ENCODE measurements at places on chromosomes 2 and 18.

DNA sequence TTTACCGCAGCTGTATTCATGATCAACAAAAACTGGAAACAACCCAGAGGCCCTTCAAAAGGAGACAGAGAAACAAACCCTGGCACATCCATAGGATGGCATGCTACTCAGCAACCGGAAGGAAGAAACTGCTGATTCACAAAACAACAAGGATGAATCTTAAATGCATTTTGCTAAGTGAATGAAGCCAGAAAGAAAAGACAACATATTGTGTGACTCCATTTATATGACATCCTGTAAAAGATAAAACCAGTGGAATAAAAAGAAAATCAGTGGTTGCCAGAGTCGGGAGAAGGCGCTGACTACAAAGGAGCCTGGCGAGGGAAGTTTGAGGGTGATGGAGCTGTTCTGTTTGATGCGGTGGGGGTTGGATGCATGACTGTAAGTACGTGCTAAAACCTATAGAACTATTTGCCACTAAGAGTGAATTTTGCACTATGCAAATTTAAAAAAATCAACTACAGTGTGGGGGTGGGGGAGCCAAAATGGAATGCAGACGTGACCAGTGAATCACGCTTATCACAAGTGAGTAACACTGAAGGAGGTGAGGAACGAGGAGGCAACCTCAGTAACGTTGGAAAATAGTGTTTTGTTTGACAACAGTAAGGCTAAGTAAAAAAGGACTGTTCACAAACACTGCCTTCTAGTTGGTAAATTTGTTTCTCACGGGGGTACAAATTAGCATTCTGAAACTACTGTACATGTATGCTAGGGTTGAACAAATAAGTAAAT lies 108.9 kb downstream of the INHBB start:
- DNase-seq: no peak

GRCh38 chr2:68363721-68364120 lies 1.4 kb upstream of the PLEK start:
- no peak for DNase-seq

DNA sequence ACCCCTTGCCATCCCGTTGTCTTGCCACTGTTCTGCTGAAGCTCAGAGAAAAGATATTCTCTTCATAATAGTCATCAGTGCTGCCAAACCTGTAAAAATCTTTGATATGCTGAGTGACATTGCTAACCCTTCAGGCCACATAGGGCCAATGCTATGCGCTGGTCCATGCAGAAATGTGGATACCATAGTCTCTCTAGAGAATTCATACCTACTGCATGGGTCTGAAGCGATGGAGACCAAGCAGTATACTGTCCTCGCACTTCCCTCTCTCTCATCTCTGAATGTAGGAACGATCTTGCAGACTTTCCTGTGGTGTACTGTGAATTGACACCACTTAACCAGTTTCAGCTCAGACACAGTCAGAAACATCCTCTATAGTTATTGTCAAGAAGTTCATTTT lies 17.9 kb upstream of the ANKRD44 start:
- DNase-seq: no peak

DNA sequence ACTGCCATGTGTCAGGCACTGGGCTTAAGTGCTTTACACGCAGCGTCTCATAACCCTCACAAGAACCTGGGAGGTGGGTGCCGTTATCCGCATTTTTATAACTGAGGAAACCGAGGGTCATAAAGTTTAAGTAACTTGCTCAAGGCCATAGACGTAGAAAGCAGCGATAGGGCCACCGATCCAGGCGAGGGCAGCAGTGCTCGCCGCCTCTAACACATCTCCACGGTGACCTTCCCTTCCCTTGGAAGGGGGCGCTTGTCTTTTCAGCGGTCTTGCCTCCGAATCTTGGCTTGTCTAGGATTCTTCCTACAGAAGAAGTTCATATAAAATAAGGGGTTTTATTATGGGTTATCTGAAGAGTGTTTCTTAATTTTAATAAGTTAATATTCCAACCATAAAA lies 186.6 kb downstream of the GBX2 start:
- DNase-seq: no peak

DNA sequence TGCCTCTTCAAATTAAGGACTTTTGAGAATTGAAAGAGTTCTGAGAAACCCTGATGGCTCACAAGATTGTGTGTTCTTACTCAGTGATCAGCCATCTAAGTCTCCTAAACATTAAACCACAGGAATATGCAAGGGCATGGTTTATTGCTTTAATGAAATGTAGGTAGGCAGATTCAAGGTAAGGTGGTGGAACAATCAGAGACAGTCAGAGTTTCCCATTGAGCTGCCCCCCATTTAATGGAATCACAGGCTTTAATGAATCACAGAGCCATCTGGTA lies 107.8 kb upstream of the LRATD1 start:
- DNase-seq: no peak

- DNase-seq: no peak
Observed at GRCh38 chr2:155054712-155055111, 356.2 kb downstream of the KCNJ3 start.

DNA sequence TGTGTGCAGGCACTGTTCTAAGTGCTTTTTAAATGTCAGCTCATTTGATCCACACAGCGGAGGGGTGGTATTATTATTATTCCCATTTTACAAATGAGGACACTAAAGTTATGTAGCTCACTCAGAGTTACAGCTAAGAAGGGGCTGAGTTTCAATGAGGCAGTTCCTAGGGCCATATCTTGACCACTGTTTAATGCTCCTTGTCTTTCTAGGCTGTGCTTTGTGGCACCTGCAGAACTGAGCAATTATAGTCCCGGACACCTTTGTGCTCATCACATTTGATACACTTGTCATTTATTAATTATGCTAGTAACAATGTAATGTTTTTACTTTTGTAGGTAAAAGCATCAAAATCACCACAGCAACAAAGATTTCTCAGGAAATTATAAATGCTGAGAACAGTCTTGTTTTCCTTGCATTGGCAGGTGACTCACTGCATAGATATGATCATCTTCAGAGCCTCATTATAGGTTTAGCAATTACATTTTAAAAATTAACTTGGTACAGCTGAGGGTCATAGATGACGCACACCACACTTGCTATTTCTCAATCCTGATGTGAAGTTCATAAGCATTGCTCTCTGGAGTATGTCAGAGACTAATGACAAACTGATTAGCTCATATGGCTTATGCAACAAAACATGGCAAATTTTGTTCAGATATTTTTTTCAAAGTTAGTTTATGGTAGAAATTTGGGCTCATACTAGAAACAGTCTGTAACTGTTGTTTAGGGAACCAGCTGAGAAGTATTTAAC lies 366.8 kb downstream of the TGIF1 start:
- DNase-seq: no peak

GRCh38 chr18:58861861-58862301 lies 2.8 kb upstream of the ZNF532 start:
- no peak for DNase-seq

GRCh38 chr2:70471129-70471528 lies 82.5 kb downstream of the TGFA start:
- no peak for DNase-seq

DNA sequence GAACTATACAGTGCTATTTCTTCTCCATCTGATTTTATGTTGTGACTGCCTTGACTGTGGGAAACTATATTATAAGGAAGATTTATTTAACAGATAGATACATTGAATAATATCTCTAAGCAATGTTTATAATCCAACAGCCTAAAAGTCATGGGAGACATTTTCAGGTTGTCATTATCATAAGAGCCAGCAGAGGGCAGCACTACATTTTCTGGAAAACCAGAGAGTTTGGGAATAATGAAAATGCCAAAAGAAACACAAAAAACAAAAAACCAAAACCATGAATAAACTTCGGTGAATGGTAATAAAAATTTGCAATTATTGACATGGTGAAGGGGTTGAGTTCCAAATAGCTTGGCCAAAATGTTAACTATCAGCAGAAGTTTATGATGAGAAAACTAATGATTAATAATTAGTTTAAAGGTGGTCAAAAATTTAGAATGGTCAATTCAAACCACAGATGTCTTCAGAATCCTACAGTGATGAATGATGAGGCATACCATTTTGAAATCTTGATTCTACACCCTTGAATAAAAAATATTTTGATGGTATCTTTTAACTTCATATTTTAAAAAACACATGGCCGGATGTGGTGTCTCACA lies 4.7 kb downstream of the EEF1B2 start:
- no peak for DNase-seq

DNA sequence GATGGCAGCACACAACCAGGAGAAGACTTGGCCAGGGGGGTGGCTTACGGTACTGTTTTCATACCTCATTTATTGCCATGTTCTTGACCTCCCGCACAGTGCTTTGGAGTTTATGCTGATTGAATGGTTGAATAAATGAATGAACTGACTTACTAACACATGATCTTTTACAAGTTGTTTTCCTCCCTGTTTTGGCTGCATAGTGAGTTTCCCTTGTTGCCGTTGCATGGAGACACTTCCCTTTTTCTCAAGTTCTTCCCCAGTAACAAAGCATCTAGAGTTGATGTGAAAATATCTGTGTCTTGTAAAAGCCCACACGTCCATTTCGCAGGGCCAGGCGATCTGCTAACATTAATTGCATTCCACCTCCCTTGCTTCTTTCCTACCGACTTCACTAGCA lies 35.7 kb upstream of the RAB1A start:
- no peak for DNase-seq

GRCh38 chr2:39772086-39772811 lies 6.8 kb downstream of the THUMPD2 start:
- no peak for DNase-seq

DNA sequence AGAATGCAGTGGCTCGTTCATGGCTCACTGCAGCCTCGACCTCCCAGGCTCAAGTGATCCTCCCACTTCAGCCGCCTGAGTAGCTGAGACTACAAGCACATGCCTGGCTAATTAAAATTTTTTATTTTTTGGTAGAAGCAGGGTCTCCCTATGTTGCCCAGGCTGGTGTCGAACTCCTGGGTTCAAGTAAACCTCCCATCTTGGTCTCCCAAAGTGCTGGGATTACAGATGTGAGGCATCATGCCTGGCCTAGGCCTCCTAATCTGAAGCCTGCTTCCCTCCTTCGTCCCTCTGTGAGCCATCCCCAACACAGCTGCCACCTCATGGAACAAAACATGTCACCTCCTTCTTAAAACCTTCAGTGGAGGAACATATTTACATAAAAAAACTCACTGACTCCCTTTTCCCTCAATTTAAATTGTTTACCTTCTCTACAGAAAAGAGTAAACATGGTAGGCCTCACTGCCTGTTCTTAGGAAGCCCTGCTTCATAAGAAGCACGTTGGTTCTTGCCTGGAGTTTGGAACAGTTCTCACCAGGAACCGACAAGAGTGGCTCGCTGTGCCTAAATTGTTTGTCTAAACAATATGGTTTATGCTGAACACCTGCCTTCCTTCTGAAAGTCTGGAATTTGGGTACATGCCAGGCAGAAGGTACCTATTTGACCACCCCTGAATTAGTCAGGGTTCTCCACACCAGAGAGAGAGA lies 12.1 kb upstream of the RHOB start:
- no peak for DNase-seq

DNA sequence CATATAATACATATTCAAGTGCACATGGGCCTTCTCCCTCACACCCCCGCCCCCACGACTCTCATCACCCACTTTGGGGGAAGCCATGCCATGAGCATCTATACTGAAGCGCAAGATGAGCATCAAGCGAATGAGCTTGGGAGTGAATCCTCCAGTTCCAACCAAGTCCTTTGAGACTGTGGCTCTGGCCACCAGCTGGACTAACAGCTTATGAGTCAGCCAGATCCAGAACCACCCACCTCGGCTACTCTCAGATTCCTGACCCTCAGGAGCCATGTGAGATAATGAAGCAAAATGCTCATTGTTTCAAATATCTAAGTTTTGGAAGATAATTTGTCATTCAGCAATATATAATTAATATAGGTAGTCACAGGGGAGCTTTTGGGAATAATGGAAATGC lies 22.2 kb upstream of the IL1RL1 start:
- no peak for DNase-seq

DNA sequence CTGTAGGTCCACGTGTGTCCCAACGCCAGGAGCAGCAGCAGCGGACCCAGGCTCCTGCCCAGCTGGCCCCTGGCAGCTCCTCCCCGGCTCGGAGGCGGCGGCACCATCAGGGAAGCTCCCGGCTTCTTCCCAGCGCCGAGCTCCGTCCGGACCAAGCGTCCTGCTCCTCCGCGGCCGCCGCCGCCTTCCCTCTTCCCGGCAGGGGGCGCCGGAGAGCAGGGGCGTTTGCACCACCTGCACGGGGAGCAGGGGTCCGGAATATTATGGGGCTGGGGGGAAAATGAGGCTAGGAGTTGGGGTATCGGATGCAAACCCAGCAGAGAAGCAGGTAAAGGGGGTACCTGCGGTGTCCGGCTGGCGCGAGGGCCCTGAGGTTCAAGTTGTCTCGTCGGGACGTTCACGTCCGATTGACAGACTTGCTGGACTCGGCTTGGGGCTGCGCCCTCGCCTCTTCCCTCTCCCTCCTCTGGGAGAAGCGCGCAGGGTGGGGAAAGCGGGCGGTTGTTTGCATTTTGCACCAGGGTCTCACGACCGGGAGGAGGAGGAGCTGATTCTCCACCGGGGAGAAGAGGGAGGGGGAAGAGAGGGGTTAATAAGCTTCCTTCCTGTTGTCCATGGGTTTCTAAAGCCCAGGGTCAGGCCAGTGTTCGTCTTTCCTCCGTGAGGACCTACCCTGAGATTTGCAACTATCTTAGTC lies at the start of gene CCBE1:
CCBE1 (minus strand) TSS at position 188 of the 697 bp plus-strand sequence.
- DNase-seq: no peak

DNA sequence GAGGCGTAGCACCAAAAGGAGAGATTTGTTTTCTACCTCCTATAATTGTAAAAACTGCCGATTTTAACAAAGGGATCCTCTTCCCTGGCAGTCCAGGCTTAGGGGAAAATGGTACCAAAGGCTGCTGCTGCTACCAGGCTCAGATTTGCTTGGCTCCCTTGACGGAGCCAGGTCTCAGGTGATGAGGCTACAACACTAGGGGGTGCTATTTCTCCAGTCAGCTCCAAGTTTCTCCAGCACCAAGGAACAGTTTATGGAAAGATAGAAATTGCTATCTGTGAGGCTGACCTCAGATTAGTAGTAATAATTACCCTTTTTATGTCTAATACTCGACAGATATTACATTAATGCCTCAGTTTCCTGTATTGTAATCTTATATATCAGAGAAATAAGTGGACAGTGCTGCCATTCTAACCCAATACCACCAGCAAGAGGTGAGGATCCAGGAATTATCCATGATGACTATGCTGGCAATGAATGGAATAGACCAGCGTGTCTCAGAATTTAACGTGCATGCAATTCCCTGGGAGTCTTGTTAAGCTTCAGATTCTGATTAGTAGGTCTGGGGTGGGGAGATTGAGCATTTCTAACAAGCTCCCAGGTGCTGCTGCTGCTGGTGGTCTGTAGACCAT lies 111.3 kb downstream of the ESCO1 start:
- DNase-seq: no peak

DNA sequence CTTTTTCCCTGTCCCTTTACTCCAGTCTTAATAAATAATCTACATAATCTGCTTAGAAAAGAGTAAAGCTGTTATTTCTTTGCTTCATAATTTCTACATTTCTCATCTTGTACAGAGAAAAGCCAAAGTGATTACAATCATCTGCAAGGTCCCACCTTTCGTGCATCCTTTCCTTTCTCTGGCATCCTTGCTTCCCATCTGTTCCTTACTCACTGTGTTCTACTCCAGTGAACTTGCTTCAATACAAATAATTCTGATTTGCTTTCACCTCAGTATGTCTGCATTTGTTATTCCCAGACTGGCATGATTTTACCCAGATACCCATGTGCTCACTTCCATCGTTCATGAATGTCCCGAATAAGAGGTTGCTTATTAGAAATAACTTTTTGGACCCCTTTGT lies 99.4 kb upstream of the DSEL start:
- no peak for DNase-seq

- no peak for DNase-seq
Observed at GRCh38 chr2:66173645-66174044, 261.3 kb upstream of the MEIS1 start.

GRCh38 chr18:48139431-48140347 lies 209.2 kb upstream of the SMAD2 start:
- DNase-seq: no peak
